ENCODE measurements at places on chromosomes 6 and 20. TPM values are rescaled to one million over a fixed set of nuclear protein-coding genes. Genes with fewer than 3 reads are reported as not detected.
A peak's percentile ranks its signal among the peaks of the same experiment; 100 is the strongest.

Gene PLN
- 2.3 TPM for total RNA-seq

- no peaks in the 10 kb centered on the region for H3K27me3 ChIP-seq
- no peaks in the 10 kb centered on the region for H3K36me3 ChIP-seq
- H3K4me3 ChIP-seq: no peak overlapping the region
Observed at GRCh38 chr6:20770773-20771172, 236.5 kb downstream of the CDKAL1 start.

DNA sequence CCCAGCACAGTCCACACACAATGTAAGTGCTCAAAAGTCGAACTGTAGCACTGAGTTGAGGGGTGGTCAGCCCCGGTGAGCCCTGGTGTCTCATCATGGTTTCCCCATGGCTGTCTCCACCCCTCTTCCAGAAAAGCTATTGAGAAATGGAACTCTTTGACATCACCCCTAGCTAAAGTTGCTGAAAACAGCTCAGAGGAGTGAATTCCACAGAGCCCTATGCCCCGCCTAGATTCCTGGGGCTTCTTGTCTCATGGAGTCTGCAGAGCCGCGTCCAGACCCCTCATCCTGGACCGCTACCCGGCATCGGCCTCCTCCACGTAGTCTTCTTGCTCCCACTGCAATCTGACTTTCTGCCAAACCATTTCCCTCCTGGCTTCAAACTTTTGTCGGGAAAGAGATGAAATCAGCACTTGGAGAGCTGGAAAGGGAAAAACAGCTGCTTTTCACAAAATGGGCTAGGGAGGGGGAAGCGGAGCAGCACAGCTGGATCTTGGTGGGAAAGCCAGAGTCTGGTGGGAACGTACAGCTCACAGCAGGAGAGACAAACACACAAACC lies 132.2 kb downstream of the SNX5 start:
- H3K4me1 ChIP-seq: no peaks in the 10 kb centered on the region
- peak; percentile 94 for DNase-seq
- H3K36me3 ChIP-seq: no peaks in the 10 kb centered on the region
- H3K4me3 ChIP-seq: no peak overlapping the region

DNA sequence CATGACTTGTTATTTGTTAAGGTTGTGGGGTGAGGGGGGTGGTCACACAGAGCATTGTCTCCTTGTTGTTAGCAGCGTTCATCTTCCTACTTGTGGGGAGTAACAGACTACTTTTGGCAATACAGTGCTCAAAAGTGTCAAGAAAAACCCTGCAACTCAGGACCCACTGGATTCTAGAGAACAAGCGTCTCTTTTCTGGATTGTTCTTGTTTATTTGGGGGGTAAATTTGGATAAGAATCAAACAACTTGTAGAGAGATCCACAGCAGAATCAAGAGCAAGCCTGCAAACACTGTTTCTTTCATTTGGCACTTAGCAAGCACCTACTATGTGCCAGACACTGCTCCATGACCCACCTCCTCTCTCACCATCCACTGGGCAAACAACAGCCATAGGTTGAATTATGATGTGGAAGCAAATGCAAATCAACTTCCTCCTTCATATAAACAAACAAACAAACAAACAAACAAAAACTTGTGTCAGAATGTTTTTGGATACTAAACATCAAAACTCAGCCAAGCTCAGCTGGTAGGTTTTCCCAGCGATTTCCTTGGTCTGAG lies 4.0 kb upstream of the NR2E1 start:
- H3K4me1 ChIP-seq: peaks cover 52% of the 10 kb centered on the region
- H3K27ac ChIP-seq: no peak overlapping the region
- no peaks in the 10 kb centered on the region for H3K36me3 ChIP-seq
- no peak overlapping the region for H3K4me3 ChIP-seq

GRCh38 chr6:54846857-54847674 lies 495 bp downstream of the FAM83B start:
- H3K27me3 ChIP-seq: no peaks in the 10 kb centered on the region
- no peak for DNase-seq
- no peaks in the 10 kb centered on the region for H3K36me3 ChIP-seq
- peaks cover 14% of the 10 kb centered on the region for H3K4me1 ChIP-seq
- H3K4me3 ChIP-seq: peak overlapping the region; percentile 51

GRCh38 chr6:143267760-143268159 lies 182.7 kb downstream of the ADAT2 start:
- no peaks in the 10 kb centered on the region for H3K36me3 ChIP-seq
- no peak overlapping the region for H3K27ac ChIP-seq
- no peak for DNase-seq

DNA sequence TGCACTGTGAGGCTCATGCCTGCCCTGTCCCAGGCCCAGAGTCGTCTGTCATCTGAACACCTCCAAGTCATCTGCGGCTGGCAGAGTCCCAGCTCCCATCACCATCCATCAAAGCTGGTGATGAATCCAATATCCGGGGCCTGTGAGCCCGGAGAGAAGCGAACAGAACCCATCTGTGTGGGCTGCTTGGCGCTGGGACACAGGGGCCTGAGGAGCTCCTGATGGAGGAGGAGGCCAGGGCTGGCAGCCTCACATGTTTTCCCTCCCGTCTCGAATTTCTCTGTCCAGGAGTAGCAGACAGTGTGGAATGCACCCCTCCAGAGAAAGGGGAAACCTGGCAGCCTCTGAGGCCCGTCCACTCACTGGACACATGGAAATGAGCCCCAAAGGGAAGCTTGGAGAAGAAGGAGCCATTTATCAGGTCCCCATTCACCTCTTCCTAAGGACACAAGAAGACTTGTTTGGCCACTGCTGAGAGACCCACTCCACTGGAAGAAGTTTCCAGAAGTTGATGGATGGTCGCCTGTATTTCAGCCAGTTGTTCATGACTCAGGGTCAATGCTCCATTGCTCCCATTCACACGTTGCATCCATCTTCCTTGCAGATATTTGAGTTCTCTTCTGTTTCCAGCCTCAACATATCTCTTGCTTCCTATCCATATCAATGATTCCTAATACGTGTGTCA lies 307.5 kb upstream of the SULF2 start:
- no peak overlapping the region for H3K27ac ChIP-seq
- no peaks in the 10 kb centered on the region for H3K4me1 ChIP-seq
- peaks cover 9% of the 10 kb centered on the region for H3K27me3 ChIP-seq
- DNase-seq: no peak
- H3K36me3 ChIP-seq: no peaks in the 10 kb centered on the region

DNA sequence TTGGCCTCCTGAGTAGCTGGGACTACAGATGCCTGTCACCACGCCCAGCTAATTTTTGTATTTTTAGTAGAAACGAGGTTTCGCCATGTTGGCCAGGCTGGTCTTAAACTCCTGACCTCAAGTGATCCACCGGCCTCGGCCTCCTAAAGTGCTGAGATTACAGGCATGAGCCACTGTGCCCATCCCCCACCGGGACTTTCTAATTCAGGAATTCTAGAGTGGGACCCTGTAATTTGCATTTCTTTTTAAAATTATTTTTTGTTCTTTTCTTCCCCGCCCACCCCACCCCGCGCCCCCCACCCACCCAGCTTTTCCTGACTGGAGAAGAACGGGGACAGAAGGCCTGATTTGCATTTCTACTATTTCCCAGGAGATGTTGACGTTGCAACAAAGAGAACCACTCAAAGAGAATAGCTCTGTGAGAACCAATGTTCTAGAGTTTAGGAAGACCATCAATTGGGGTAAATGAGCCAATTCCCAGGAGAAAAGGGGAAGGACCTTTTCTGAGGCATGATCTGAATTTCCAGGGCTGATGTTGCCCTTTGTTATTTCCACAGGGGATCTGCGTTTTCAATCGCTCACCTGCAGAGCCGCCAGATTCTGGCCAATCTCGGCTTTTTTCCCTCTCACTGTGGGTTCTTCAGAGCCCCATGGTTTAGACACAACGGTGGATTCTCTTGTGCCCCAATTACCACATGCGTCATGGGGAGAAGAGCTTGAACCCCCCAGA lies 33.2 kb upstream of the TFAP2C start:
- no peak overlapping the region for H3K27ac ChIP-seq
- H3K4me3 ChIP-seq: no peak overlapping the region
- no peak for DNase-seq
- no peaks in the 10 kb centered on the region for H3K27me3 ChIP-seq

DNA sequence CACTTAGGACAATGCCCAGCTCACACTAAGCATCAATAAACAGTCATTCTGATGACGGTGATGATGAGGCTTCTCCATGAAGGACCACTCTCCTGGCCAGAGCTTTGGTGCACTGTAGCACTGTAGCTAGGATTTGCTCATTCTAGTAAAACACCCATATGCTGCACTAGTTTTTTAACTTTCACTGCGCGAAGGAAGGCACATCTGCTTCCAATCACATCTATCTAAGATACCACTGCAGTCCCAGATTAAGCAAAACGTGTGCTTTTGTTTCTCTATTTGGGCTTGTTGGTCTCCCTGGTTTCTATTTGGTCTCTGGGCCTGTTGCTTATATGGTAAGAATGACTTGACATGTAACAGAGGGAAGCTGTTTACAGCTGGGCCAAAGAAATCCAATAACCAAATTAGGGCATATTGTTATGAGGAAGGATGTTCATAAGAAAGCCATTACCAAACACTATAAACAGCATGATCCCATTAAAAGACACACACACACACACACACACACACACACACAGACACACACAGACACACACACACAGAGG lies 62.4 kb downstream of the FAM229B start:
- no peak overlapping the region for H3K4me3 ChIP-seq
- no peaks in the 10 kb centered on the region for H3K4me1 ChIP-seq
- DNase-seq: no peak
- H3K27ac ChIP-seq: peak overlapping the region; percentile 77
- H3K27me3 ChIP-seq: no peaks in the 10 kb centered on the region
- H3K36me3 ChIP-seq: peaks cover 31% of the 10 kb centered on the region

DNA sequence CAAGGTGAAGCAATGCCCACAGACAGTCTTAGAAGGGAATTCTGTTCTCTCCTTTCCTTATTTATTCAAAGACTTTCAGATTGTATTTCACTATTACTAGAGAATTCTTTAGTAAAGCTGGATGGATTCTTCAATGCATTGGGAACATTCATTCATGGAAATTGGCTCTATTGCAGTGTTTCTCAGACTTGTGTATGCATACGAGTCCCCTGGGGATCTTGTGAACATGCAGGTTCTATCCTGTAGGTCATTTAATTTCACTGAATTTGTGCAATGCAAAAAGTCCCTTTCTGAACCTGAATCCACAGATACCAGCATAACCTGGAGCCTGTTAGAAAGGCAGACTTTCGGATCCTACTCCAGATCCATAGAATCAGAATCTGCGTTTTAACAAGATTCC lies 160.9 kb upstream of the AHI1 start:
- no peak for DNase-seq
- no peak overlapping the region for H3K27ac ChIP-seq
- no peaks in the 10 kb centered on the region for H3K27me3 ChIP-seq
- no peaks in the 10 kb centered on the region for H3K36me3 ChIP-seq
- no peak overlapping the region for H3K4me3 ChIP-seq

DNA sequence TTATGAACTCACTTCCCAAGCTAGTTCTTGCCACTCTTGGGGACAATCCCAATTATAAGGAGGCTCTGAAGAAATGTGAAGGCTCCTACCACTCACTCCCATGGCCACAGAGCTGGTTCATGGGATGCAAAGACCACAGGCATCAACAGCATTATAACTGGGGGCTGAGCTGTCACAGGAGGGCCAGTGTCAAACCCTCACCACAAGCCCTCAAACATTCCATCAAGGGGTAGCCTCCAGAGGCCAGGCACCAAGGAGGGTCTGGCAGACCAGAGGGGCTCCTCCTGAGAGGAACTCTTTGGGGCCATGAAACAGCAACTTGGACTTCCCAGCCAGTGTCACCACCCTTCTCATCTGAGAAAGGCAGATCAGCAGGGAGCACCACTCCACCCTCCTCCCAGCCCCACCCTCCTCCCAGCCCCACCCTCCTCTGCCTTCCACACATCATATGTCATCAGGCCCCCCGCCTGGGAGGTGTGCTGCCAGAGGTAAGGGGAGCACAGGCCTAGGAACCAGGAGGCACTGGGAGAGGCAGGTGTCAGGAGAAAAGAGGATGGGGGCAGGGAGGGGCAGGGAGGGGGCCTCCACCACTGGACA lies 1.2 kb upstream of the TSPO2 start:
- H3K27me3 ChIP-seq: no peaks in the 10 kb centered on the region
- DNase-seq: peak; percentile 38
- H3K36me3 ChIP-seq: no peaks in the 10 kb centered on the region

DNA sequence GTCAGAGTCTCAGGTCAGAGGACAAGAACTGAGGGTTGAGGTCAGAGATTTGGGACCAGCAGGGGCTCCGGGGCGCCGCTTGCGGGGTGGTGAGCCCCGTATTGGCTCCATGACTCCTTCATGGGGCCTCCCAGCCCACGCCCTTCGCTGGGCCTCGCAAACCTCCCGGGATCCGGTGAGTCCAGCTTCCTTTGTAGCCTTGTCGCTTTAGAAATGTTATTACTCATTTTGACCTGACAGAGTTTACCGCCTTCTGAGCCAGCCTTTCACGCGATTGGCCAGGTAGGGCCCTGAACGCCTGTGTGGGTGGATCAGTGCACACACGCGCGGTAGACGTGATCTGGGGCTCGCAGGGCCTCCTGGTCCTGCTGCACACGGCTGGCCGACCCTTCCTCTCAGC lies 181.1 kb downstream of the ERMARD start:
- H3K27ac ChIP-seq: no peak overlapping the region
- no peak for DNase-seq
- peaks cover 12% of the 10 kb centered on the region for H3K27me3 ChIP-seq
- H3K4me1 ChIP-seq: peaks cover 17% of the 10 kb centered on the region
- no peaks in the 10 kb centered on the region for H3K36me3 ChIP-seq

- no peak overlapping the region for H3K27ac ChIP-seq
- no peaks in the 10 kb centered on the region for H3K4me1 ChIP-seq
- DNase-seq: peak; percentile 61
- H3K4me3 ChIP-seq: no peak overlapping the region
- no peaks in the 10 kb centered on the region for H3K36me3 ChIP-seq
- H3K27me3 ChIP-seq: no peaks in the 10 kb centered on the region
Observed at GRCh38 chr6:105077596-105078385, 102.0 kb downstream of the POPDC3 start.

DNA sequence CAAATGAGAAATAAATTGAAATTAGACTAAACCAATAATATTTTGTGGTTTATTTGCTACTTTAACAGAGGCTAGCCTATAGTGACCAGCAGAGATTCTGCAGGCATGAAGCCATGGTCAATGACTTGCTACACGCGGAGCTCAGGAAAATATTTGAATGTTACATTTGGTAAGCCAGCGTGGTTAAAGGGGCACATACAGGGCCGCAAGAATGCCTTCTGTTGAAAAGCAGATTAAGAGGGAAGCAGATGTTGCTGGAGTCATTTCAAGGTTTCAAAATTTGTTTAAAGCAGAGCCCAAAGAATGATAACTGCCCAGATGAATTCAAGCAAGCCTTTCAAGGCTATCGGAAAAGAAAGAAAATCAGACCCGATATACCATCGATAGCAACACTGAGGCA lies 294.3 kb upstream of the MAN1A1 start:
- H3K27ac ChIP-seq: no peak overlapping the region
- no peaks in the 10 kb centered on the region for H3K27me3 ChIP-seq
- DNase-seq: no peak
- no peaks in the 10 kb centered on the region for H3K36me3 ChIP-seq
- H3K4me1 ChIP-seq: no peaks in the 10 kb centered on the region

- DNase-seq: no peak
- H3K4me3 ChIP-seq: no peak overlapping the region
- H3K27ac ChIP-seq: no peak overlapping the region
- H3K36me3 ChIP-seq: no peaks in the 10 kb centered on the region
- no peaks in the 10 kb centered on the region for H3K4me1 ChIP-seq
Observed at GRCh38 chr6:122747573-122747972, 31.9 kb upstream of the FABP7 start.

GRCh38 chr6:154783229-154783628 lies 50.0 kb downstream of the SCAF8 start:
- no peak for DNase-seq
- no peak overlapping the region for H3K4me3 ChIP-seq
- no peaks in the 10 kb centered on the region for H3K4me1 ChIP-seq
- H3K27me3 ChIP-seq: no peaks in the 10 kb centered on the region

Gene HCRTR2
- not detected for total RNA-seq

All from stomach (tissue), 19 donors.